CD4-positive, alpha-beta T cell treated with Interleukin-2 at 100 ng/mL for 4 hours (primary cell): ENCODE measurements at places on chromosomes 11 and 22.

GRCh38 chr11:465896-466530 is 15.9 kb downstream of the PTDSS2 start:
- DNase-seq, result no peak

DNA sequence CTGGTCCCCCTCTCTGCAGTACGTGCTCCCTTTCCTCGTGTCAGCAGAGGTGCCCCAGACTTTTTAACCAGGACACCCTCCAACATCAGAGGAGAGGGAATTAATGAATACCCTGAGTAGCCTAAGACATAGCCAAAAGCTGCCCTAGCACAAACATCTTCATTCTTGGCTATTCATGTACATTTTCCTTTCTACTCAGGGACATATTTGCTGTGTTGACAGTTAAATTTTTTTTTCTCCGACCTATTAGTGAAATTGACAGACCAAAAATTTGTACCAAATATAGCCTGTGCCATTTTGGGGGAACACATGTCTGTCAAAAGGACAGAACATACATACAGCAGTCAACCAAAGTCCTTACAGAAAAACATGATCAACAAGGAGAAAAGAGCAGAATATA is 33.3 kb downstream of the CADM1 start:
- DNase-seq, result no peak

GRCh38 chr11:79417069-79417920 is 23.5 kb downstream of the TENM4 start:
- no peak for DNase-seq

GRCh38 chr22:22487869-22488597 is 20.5 kb downstream of the ZNF280B start:
- DNase-seq, result no peak

DNA sequence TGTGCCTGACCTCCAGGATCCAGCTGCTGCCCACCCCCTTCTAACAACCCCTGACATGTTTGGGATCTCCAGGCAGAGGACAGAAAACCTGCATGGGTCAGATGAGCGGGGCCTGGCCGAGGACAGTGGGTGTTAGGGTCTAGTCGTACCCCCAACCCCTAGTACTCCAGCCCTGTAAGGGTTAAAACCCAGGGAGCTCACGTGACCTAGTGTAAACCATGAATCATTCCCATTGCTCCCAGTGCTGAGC is 89.1 kb upstream of the CRYBB3 start:
- no peak for DNase-seq
